Gastroesophageal sphincter (tissue), 4 donors: ENCODE measurements at places on chromosomes 3 and 15.

DNA sequence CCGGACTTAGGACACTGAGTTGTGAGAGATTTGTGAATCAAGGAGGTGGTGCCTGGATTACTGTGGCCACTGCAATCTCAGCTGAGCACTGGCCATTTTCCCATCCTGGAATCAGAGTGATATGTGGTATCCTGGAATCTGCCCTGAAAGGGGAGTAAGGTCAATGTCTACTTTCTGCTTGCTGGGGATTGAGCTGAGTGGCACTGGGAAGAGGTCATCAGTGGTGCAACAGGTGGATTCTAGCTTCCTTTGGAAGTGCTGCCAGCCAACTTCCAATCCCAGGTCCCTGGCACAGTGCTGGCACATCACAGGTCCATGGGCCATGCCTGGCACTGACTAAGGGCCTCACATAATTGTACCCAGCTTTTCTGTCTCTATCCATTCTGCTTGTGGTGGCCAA, 20.6 kb upstream of the TSEN2 start:
- no peak for ATAC-seq

DNA sequence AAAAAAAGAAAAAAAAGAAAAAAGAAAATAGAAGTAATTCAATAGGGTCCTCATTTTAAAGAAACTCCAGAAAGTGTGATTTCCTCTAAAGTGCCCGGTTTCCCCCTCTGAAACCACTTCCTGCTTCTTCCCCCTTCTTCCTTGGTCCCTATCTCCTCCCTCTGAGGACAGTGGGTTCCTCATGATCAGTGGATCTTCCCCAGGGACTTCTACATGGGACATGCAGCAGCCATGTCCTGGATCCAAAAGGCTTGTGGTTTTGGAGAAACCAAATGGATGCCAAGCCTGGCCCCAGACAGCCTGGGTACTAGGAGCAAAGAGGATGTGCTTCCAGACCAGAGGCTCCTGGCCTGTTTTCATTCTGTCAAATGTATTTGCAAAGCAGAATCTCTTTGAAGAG, 26.6 kb upstream of the SMAD6 start:
- no peak for ATAC-seq

- ATAC-seq: no peak
These were observed 35.8 kb upstream of the THRB start for GRCh38 chr3:24530471-24530870.

DNA sequence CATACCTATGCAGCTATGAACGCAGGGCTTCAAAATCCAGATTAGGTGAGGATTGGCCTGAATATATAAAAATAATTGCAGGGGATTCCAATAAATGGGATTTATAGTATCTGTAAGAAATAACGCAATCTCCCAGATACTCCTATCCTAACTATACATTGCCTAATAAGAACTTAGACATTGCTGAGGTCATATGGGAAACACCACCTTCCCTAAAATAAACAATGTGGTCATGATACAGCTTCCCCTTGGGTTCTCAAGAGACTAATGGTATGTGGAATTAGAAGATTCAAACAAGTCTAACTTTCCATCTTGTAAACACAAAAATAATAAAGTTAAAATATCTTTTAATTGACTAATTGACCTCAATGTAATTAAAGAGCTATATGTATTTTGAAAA, 28.2 kb downstream of the UBE3A start:
- no peak for ATAC-seq

DNA sequence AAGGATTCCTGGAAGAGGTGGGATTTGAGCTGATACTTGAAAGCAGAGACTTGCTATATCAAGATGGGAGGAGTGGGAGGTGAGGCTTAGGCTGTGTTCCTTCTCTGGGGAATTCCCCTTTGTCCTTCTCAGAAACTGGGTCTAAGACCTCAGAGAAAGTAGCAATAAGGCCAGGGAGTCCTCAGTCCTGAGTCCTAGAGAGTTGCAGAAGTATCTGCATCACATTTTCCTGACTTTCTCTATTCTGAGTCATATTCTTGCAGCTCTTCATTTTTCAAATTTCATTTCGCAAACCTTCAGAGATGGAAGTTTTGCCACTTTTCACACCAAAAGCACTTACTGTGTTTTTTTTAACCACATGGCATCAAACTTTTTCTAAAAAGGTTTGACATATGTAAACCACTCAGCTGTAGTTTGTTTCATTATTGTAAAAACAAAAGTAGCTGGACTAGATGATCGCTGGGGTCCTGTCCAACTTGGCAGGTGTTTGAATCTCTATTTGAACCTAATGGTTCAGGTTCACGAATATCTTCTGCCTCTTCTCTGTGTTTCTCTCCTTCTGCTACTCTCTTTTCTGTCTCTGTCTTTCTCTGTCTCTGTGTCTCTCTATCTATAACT, 21.3 kb downstream of the COLQ start:
- ATAC-seq: no peak

GRCh38 chr3:9779721-9780457, 10.1 kb upstream of the CAMK1 start:
- peak; percentile 30 for ATAC-seq

DNA sequence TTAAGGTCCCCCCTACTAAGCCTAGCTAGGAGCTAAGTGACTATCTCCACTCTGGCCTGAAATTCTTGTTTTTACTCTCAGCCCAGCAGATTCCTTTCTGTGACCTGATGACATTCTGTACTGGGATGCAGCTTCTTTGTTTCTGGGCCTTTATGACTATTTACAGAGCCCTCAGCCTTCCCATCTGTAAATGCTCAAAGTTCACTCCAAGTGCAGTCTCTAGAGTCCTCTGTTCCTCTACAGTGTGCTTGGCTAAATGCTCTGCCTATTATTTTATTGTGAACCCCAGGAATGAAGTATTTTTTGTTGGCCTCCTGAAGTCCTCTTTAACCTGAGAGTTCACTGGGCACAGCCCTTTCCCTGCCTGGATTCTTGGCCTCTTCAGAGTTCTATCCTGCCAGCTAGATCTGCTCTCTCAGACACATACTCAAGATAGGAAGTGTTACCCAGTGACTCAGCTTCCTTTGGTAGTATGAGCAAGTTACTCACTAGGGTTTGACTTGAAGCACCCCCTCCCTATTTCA, 278.1 kb upstream of the P2RY1 start:
- ATAC-seq: peak; percentile 88

GRCh38 chr15:86799226-86799625, 719.6 kb downstream of the AGBL1 start:
- ATAC-seq: no peak

DNA sequence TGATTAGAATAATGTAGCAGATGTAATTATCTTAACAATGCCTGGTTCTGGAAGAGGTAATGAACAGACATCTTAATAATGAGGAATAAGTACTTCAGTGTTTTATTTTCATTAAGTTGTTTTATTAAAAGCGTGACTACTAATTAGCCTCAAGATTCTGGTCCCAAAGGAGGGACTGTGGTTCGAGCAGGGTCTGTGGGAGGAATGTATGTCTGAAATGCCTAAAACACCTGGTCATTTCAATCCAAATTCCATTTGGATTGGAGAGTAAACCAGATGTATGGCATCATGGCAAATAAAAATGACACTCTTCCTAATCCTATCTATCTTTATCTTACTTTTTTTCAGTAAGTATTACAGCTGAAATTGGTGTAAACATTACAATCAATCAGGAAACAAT, 243.2 kb downstream of the PDZRN3 start:
- no peak for ATAC-seq

GRCh38 chr15:41937568-41937923, 34.8 kb downstream of the EHD4 start:
- no peak for ATAC-seq

DNA sequence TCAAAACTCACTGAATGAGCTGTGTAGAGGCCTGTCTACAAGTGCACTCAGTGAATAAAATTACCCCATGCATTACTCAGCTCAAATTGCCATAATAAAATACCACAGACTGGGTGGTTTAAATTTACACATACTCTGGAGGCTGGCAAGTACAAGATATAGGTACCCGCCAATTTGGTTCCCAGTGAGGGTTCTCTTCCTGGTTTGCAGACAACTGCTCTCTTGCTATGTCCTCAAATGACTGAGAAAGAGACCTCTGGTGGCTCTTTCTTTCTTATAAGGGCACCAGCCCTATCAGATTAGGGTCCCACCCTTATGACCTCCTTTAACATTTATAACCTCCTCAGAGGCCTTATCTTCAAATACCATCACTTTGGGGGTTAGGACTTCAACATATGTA, 237.0 kb downstream of the CPNE4 start:
- no peak for ATAC-seq

GRCh38 chr3:15683253-15683652, 81.7 kb downstream of the BTD start:
- no peak for ATAC-seq
